ENCODE measurements at places on chromosomes 12 and 14.

DNA sequence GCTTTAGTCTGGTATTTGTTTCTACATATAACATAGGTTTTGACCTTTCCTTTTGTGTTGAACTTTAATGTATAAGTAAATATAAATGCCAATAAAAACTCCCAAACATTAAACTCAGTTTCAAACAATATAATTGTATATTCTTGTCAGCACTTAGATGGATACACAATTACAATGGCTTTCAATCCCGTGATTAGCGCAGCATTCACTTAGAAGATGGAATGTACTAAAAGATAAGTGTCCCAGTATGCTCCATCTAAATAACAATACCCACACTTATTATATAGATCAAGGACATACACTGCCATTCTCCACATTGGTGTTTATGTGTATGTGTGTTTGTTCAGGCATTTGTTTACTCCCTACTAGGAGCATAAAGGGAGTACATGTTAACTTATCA lies 193.1 kb downstream of the SOX5 start:
- no peak for DNase-seq

DNA sequence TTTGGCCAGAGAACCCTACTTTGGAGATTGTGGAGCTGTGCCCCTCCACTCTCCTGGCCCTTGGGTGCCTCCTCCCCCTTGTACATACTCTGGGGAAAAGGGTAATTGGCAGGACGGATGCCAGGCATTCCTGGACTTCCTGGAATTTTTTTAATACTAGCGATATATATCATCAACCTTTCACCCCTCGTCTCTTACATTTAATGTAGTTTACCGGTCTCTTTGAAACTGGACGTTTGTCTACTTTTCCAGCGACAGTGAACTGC lies 767 bp upstream of the CRY1 start:
- no peak for DNase-seq

- no peak for DNase-seq
Measured at GRCh38 chr14:97824218-97824617, 1027.0 kb downstream of the VRK1 start.

GRCh38 chr14:99566009-99566389 lies 38.0 kb downstream of the CCDC85C start:
- DNase-seq, result no peak

DNA sequence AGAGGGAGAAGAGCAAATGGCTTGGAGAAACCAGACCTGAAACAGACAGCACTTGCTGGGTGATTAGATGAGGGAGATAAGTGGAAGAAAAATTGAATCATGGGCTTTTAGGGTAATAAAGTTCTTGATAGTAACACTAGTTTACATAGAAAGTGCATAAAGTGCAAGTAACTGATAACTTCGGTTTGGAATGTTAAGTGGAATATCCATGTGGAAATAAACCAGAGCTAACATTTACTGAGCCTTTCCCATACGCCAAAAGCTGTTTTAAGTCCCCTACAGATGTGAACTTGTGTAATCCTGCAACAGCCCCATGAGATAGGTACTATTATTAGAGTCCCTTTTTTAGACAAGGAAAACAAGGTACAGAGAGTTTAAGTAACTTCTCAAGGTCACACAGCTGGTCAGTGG lies 77.1 kb upstream of the NUDT4 start:
- DNase-seq, result no peak

- no peak for DNase-seq
Measured at GRCh38 chr14:101960225-101960624, 4.1 kb upstream of the DYNC1H1 start.

DNA sequence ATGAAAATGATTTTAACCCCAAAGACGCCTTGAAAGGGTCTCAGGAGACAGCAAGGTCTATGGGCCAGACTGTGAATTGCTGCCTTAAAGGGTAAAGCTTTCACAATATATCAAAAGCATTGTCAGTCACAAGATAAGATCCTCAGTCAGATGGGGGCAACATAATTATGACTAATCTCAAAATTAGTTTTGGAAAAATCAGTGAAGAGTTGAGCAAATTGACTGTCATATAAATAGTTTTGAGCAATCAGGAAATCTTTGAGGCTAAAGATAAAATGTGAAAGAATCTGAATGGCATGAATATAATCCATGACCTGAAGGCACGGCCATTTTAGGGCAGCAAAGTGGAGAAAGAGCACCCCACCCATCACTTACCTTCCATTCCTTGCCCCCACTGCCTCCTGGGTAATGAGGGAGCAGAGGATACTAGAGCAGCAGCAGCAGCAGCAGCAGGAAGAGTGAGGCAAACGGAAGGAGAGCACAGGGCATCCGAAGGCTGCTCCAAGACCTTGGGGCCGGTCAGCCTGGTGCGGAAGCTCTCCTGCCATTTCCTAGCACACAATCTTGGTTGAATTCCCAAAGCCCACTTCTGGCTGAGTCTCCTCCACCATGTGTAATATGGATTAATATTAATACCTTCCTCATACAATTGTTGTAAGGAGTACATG lies 7.0 kb downstream of the STON2 start:
- DNase-seq, result no peak

DNA sequence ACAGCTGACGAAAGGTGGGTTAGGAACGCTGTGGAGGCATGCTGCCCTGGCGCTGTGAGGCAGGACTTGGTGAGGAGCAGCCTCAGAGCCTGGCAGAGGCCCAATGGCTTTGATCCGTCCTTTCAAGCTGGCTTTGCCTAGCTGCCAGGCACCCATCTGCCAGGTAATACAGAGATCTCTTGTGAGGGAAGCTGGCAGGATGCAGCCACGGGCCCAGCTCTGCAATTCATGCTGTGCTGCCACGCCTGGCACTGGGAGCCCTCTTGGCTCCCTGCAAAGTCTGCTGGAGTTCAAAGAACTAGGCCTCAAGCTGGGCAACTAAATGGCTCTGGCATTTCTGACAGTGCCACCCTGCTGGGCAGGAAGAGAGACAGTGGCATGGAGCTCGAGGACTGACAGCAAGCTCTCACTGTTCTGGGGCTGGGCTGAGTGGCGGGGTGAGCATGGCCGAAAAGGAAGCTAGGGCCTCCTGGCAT lies 18.7 kb downstream of the IQSEC3 start:
- DNase-seq, result no peak

DNA sequence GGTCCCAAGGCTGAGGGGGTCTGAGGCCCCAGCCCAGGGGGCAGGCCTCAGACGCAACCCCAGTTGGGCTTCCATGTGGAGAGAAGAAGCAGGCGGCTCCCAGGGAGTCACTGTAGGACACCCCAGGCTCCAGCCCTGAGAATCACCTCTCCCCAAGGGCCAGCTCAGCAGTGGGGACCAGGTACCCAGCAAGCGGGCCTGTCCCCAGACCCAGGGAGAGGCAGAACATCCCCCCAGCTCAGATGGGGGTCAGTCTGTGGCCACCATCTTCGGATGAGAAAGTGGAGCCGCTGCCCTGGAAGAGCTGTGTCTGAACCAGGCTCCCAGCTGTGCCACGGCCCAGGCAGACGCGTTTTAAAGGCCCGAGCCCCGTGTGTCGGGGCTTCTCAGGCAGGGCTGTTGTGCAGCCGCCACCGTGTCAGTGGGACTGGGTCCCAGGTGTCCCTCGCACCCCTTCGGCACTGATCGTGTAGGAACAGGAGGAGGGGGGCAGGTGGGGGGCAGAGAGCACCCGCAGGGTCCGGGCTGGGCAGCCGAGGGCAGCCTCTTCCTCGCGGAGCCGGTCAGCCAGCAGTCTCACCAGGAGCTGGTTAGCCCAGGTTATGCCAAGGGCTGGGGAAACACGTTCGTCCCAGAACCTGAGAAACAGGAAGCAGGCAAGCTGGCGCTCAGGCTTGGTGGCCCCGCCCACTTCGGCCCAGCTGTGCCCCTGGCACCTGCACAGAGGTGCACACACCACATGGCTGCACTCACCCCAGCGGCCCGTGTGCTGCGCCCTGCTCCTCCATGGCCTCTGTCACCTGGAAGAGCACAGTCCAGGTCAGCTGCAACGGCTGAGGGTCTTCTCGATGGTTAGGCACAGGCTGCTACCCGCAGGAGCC lies 16.6 kb downstream of the XRCC3 start:
- DNase-seq, result no peak

DNA sequence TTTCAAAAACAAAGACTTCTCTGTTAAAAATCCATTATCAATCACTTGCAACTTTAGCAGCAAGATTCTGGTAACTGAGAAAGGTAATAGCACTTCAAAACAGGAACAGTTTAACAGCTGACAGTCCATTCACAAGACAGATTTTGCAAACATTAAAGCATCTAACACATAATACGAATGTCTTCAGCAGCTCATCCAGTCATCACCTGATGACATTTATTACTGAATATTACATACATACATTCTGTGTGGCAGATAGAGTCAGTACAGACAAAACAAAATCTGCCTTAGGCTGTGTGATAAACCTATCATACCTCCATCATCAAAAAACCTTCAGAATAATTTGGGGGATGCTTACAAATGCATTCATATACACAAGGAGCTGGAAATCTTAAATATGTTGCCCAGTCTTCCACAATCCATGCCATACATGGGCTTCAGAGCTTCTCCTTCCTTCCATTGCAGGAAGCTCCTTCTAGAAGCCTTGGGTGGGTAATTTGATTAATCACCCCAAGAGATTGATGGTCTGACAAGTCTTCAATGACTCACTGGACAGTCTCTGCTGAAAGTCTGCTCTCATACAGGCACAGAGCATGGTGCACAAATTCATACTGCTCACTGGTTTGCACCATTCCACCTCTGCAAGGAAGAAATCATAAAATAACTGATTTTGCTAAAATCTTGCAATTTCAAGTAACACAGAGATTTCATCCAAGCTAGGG lies 1.6 kb upstream of the PTPRB start:
- no peak for DNase-seq

All from NCI-H1417 treated with DMSO at 0.1 percent for 48 hours (cell line).